ENCODE measurements at places on chromosomes 12 and 14.

DNA sequence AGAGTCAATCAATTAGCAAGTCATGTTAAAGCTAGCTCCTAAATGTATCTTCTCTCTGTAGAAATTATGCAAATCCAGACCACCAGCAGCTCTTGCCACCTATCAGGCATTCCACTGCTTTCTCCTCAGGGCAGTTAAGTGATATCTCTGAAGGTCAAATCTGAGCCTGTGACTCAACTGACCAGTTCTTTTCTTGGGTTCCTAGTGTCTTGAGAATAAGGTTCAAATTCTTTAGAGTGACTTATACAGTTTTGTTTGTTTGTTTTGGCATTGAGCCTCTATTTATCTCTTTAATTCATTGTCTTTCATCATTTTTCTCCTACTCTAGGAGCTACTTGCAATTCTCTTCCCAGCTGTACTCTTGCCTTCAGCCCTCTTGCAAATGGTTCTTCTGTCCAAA lies 2.5 kb upstream of the LRIG3 start:
- DNase-seq: no peak

DNA sequence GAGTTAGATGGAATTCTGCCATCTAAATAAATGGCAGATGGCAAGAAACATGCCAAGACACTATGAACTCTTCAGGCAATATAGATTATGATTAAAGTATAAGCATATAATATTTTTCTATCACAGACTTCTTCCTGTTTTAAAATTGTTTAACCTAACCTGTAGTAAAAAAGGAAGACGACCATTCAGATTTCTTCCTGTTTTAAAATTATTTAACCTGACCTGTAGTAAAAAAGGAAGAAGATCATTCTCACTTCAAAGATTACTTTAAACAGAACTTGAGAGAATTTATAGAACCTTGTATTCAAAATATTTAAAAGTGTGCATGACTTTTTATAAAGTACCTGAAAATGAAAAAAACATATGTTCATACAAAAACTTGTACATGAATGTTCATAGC lies 63.5 kb downstream of the RPS6KA5 start:
- no peak for DNase-seq

- DNase-seq: no peak
Measured at GRCh38 chr12:28936711-28937110, 212.4 kb upstream of the FAR2 start.

DNA sequence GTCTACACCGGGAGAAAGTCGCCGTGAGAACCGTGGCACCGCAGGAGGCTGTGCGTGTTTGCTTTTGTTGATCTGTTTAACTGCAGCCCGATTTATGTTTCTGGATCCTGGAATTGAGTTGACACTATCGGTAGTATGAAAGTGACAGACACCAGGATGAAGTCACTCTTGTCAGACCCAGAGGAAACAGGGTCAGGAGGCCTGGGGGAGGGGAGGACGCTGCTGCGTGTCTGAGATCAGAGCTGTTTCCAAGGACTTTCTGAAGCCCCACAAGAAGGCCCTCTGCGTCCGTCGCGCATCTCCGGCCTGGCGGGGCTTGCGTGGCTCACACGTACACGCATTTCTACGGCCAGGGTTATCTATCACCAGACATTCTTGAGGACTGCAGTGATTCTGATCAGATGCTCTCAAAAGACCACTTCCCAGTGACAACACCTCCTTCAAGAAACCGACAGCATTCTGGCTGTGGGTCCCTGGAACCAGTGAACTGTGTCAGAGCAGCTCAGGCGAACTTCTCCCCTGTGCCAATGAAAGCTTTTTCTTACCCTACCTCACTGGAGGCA lies 263.4 kb downstream of the ADGRD1 start:
- no peak for DNase-seq

DNA sequence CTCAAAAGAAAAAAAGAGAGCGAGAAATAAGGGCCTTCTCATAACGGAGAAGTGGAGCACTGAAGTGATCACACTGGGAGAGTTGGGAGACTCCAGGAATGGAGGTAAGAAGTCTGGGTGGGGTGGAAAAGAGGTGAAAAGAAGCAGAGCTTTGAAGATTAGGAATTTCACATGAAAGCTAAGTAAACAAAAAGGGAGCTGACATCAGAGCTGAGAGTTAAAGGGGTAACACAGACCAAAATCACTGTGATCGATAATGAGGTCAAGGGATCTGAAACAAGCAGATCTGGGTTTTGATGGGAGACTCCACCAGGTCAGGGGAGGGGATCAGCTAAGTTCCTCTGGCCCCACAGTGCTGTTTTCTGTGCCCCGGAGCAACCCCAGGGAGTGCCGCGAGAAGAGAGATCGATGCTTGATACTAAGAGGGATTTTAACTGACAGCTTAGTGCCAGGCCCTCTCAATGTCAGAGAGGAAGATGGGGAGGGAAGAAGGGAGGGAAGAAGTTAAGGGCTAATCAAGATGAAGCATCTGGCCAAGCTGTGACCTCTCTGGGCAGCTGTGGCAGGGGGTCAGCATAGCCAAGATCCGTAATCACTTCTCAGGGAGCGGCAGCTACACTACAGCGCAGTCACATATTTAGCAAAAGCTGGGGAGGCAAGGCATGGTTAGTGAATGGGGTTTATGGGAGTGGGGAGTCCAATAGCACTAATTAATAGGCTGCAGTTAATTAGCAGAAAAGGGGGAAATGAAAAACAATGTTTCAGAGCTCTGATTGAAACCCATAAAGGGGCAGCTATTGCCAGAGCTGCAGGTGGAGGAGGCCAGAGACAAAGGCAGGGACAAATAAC lies 8.0 kb downstream of the AQP6 start:
- no peak for DNase-seq

DNA sequence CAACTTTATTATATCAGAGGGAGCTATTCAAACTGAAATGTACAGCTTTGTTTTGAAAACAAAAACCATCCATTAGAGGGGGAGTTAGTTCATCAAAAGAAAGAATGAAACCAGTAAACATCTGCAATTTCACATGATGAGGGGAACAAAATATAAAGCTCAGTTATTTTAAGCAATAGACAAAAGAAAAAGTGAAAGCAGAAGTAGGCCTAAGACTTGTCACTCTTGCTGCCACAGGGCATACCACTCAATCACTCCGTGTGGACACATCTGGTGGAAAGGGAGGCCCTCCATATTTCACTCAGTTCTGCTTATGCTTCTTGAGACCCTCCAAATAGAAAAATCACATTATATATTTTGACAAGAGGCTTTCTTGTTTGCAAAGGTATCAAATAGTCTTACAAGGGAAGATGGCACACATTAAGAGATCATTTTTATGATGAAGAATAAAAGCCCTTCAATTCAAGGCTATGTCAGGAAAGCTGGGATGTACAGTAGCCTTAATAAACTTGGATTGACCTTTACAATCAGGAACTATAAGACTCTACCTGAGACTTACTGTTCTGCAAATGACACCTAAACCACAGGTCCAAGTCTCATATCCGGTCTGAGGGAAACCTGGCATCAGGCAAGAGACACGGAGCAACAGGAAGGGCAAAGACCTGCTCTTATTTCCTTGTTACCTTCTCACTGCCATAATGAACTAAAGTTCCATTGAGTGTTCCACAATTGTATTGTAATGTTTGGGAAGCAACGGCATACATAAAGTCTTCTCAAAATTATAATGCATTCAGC lies 222.5 kb upstream of the GRIP1 start:
- DNase-seq: no peak

DNA sequence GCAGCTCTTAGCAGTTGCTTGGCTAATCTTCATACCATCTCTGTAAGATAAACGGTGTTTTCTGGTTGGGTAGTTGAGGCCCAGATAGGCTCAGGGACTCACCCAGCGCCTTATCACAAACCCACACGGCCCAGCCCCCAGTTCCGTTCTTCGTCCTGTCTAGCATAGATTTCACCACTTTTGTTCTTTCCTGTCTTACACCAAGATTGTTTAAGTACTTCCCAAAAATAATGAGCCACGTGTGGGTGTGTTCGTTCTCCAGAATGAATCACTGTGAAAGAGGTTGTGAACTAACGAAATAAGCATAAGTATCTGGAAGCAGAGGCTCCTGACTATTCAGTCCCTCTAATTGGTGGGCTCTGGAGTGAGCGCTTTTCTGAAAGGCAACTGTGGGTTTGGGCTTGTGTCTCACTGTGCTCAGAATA lies 21.4 kb downstream of the ACVR1B start:
- DNase-seq: peak; percentile 66

GRCh38 chr14:60214003-60214402 lies 35.0 kb upstream of the PPM1A start:
- DNase-seq: no peak

GRCh38 chr12:71135077-71135811 lies 22.6 kb downstream of the TSPAN8 start:
- DNase-seq: no peak

GRCh38 chr14:26377150-26377549 lies 220.7 kb downstream of the NOVA1 start:
- no peak for DNase-seq

GRCh38 chr12:6033546-6033945 lies 88.5 kb upstream of the ANO2 start:
- no peak for DNase-seq

DNA sequence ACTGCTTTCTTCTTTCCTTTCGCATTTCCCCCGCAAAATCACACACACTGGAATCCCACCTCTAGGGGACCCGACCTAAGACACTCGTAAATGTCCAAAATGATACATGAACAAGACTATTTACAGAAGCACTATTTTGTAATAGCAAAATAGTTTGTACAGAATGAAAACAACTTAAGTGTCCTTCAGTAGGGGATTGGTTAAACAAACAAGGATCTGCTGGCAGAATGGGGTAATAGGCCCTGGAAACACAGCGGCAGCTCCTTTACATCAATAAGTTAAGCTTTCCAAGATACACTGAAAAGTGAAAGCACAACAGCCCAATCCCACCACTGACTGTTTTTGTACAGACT lies 48.8 kb downstream of the LTBP2 start:
- no peak for DNase-seq

- no peak for DNase-seq
Measured at GRCh38 chr12:109163167-109163566, 46.8 kb downstream of the ACACB start.

- no peak for DNase-seq
Measured at GRCh38 chr14:63267171-63267570, 51.6 kb downstream of the GPHB5 start.

- no peak for DNase-seq
Measured at GRCh38 chr12:102356690-102357089, 123.7 kb downstream of the IGF1 start.

GRCh38 chr12:3272958-3273357 lies 195.8 kb downstream of the TSPAN9 start:
- no peak for DNase-seq

- DNase-seq: peak; percentile 1
Measured at GRCh38 chr12:125114365-125115141, 49.3 kb downstream of the AACS start.

DNA sequence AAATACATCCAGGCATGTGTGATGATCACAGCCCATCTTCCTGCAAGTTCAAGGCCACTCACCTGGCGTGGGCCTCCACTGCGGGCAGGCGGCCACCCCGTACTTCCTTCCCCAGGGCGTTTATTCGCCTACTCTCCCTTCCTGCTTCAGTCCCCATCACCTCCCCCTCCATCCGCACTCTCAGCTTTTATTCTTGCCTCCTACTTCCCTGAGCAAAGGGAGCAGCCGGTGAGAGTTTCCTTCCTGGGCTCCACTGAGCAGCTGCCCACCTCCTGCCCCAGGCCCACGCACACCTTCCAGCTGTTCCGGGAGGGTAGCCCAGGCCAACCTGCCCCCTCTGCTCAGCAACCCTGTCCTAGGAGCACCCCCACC lies 4.1 kb downstream of the CYP46A1 start:
- no peak for DNase-seq

- DNase-seq: no peak
Measured at GRCh38 chr14:94157197-94157596, 16.9 kb upstream of the PPP4R4 start.

GRCh38 chr14:97824218-97824617 lies 1027.0 kb downstream of the VRK1 start:
- no peak for DNase-seq

- no peak for DNase-seq
Measured at GRCh38 chr14:103619057-103619456, 10.0 kb upstream of the KLC1 start.

- no peak for DNase-seq
Measured at GRCh38 chr12:64674367-64674922, 64.2 kb downstream of the RASSF3 start.

DNA sequence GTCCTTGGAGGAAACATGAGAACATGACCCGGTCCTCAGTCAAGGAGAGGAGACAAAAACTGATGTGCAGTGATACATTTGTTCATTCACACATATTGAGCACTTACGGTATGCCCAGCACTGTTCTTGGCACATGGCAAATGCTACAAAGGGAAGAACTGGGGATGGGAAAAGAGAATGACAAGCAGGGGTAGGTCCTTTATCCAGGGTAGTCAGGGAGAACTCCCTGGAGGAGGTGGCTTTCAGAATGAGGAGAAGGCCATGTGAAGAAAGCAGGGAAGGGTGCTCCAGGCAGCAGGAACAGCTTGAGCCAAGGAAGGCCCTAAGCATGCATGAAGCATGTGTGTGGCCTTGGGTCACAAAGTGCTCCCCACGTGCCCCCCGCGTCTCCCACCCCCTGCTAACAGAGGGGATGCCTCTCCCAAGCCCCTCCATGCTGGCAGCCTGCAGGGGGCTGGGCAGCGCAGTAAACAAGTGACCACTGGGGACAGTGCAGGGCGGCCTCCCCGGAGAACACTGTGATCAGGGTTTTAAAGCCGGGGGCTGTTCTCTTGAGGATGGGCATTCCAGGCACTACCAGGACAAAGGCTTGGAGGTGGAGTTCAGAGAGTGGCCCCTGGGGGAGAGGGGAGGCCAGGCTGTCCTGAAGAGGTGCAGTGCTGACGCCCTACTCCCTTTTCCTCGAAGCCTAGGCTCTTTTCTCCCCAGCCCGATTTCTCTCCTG lies 71.0 kb downstream of the PHETA1 start:
- no peak for DNase-seq

DNA sequence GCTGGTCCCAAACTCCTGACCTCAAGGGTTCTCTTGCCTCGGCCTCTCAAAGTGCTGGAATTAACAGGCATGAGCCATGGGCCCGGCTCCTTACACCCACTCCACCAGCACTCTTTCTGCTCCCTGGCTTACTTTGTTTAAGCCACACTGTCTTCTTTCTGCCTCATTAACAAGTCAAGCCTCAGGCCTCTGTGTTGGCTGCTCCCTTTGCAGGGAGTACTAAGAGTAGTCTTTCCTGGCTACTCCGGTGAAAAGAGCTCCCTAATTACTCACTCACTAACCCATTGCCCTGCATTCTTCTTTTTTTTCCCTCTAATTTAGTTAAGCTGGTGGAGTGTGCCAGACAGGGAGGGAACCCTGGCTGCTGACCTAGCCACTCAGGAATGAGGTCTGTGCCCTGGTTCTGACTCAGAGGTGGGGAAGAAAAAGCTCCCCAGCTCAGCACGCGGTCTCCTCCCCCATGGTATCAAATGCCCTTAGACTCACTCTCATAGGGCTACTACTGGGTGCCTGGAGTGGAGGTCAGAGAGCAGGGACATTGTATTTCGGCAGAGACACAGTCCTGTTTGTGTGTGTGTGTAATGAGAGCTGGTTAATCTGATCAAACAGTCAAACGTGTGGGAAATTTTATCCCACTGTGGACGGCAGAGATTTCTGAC lies 19.8 kb downstream of the GALNT6 start:
- no peak for DNase-seq

All from activated T-cell treated with anti-CD3 and anti-CD28 coated beads for 48 hours (primary cell).